ENCODE measurements at places on chromosomes 4 and X.

DNA sequence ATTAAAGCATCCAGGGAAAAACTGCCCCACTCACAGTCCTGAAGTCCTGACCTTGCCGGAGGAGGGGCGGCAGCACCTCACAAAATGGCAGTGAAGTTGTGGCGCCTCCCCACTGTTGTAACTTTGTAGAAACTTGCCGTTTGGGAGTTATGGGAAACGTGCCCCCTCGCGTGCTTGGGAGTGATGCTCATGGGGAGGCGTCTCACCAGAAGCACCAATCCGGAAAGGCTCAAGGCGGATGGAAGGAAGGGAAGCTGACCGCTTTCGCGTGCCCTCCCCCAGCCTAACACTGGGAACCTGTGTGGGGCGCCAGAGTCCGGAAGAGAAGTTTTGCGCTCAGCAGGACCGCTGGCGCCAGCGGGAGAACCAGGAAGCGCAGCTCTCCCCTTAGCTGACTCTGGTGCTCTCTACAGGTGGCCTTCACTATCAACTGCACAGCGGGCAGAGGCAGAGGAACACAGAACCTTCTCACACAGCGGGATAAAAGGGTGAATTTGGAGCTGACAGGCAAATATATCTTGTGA is at the start of the genes CT45A10 and SAGE1:
TSS of gene CT45A10 (minus strand) at position 151 of the 524 bp plus-strand sequence. CDS start 8,100 bp downstream, outside the sequence.
TSS of gene SAGE1 (plus strand) at position 423 of the 524 bp plus-strand sequence. CDS start 2,527 bp downstream, outside the sequence.
- no peak for DNase-seq

- no peak for DNase-seq
These were observed 50.4 kb downstream of the USP11 start for GRCh38 chrX:47283015-47283771.

- no peak for DNase-seq
These were observed 53.3 kb upstream of the CCDC160 start for GRCh38 chrX:134183665-134184064.

DNA sequence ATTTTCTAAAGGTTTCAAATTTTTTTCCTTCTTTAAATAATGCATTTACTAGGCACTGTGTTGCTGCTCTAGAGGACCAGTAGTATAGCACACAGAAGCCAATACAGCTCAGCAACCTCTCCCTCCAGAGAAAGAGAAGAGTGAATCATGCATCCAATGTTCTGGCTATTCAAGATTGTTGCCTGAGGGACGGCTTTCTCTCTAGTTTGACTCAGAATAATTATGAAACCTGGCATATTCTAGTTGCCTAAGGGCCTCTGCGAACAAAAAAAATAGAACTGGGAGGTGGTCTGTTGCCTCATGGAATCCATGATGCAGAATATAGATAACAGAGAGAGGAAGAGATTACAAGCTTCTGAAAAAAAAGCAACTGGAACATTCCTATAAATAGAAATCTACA is 1233.3 kb upstream of the PABPC4L start:
- DNase-seq: no peak

GRCh38 chr4:16843831-16844508 is 54.5 kb downstream of the LDB2 start:
- DNase-seq: no peak

DNA sequence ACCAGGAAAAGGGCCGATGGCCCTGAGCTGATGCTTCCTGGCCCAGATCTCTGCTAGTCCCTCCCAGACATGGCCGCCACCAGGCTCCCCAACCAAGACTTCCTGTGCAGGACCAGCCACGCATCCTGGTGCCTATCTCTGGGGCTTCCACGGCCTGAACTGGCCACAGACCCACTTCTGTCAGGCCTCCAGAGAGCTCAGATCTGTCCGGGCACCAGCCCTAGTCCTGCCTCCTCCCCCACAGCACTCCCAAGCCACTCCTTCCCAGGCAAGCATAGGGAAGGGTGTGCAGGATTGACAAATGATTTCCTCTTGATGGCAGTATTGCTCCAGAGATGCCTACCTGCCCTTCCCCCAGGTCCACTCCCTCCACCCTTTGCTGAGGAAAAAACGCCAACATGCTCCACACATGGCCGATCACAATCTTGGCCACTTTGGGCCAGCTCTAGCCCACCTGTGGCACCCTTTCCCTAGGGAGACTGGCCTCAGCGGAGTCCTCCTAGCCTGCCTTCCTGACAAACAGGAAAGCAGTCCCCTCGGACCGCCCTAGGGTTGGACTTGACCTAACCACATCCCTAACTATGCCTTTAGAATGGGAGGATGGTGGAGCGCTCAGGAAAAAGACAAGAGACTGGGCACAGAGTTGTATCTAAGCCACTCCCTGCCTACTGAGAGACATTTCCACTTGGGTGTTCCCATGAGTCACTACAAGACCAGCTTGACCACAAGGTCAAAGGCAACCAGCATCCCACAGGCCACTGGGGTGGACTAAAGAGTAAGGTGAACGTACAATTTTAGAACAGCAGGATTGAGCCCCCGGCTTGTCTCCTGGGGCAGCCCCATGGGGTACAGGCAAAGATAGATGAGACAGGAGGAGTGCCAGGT is 277.5 kb upstream of the AGTR2 start:
- DNase-seq: peak; percentile 54
